ENCODE measurements at places on chromosomes 3 and 15.

DNA sequence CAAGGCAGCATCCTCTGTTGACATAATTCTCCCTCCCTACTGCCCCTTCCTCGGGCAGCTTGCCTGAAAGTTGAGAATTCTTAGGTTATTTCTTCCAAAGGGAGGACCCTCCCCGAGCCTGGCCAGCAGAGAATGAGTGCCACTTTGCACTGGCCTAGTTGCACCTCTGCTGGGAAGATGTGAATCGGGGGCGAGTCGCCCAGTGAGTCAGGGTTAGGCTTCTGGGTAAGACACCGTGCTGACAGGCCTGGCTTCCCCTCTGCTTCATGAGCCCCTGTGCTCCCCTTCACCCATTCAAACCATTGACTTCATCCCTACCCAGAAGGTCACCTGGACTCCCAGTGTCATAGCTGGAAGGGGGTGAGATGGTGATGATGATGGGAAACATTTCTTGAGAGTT lies 82.3 kb downstream of the AAGAB start:
- DNase-seq, result no peak

DNA sequence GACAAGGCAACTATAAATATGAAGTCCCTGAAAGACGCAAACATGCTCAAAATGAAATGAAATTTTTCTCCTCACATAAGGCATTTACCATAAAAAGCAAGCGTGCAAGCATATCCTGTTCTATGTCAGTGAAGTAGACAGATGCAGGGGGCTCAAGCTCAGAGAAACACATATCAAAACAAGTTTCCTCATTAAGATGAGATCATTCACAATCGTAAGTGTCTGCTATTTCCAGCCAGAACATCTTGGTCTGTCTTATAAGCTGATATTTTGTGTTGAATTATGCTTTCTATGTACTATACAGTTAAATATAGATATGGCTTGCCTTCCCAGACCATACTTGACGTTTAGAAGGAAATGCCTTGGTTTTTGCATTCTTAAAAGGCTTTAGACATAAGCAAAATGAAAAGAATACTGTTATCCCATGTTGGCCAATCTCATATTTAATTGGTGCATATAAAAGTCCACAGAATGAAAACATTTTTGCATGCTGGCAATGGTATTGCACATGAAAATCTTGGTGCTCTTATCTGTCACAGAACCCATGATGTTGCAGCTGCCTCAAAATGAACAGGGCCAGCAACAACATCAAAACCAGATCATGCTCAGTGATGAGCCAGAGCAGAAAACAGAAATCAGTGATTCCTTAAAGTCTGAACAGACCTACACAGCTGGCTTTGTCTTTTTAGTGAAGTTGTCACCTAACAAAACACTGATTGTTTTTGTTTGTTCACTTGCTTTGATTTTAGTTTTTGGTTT lies 65.4 kb downstream of the SIDT1 start:
- no peak for DNase-seq

DNA sequence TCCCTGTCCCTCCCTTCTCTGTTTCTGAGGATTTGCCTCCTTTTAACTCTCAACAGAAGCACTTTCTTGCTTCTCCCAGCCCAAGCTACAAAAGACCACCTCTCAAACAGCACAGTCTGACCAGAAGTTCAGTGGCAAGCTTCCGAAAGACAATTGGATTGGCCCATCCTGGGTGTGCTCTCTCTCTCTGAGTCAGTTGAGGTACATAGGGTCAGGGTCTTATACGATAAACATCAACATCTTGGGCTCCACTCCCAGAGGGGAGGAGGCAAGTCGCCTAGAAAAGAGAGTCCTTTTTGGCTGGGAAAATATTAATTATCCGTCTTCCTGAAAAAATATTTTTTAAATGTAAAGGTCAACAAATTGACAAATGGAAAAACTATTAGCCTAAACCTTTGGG lies 155.8 kb downstream of the TMCO5A start:
- no peak for DNase-seq

GRCh38 chr15:81255958-81256320 lies 59.3 kb downstream of the IL16 start:
- DNase-seq, result no peak

DNA sequence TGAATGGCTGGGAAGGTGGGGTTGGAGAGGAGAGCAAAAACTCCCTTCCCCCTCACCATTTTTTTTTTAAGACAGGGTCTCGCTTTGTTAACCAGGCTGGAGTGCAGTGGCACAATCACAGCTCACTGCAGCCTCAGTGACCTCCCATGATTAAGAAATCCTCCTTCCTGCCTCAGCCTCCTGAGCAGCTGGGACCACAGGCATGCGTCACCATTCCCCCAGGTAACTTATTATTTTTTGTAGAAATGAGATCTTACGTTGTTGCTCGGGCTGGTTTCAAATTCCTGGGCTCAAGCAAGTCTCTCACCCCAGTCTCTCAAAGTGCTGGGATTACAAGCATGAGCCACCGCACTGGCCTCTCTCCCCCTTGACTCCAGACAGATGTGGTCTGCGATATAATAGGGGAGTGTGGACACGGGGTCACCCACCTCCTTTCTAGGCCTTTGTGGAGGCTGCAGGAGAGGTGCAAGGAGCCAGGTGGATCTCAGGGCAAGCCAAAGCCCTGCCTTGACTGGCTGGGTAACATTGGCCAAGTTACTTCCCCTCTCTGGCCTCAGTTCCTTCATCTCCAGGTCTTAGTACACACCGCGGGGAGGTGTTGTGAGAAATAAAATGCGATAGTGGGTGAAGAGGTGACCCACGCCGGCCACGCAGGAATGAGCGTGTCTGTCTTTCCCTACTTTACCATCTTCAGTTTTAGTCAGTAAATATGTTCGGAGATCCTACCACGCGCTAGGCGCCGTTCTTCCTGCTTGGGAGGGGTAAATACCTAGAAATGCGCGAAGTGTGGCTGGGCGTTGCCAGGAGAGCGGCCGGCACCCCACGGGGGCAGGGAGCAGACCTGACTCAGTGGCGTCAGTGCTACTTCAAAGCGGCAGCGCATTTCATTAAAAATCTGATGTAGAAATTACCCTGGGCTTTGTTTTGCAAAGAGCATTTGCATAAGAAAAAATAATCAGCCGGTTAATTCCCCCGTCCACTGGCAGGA lies 20.2 kb upstream of the CORO2B start:
- DNase-seq, result no peak

GRCh38 chr15:29651476-29652233 lies 170.6 kb downstream of the TJP1 start:
- no peak for DNase-seq
